ENCODE measurements at places on chromosomes 7 and 10.

DNA sequence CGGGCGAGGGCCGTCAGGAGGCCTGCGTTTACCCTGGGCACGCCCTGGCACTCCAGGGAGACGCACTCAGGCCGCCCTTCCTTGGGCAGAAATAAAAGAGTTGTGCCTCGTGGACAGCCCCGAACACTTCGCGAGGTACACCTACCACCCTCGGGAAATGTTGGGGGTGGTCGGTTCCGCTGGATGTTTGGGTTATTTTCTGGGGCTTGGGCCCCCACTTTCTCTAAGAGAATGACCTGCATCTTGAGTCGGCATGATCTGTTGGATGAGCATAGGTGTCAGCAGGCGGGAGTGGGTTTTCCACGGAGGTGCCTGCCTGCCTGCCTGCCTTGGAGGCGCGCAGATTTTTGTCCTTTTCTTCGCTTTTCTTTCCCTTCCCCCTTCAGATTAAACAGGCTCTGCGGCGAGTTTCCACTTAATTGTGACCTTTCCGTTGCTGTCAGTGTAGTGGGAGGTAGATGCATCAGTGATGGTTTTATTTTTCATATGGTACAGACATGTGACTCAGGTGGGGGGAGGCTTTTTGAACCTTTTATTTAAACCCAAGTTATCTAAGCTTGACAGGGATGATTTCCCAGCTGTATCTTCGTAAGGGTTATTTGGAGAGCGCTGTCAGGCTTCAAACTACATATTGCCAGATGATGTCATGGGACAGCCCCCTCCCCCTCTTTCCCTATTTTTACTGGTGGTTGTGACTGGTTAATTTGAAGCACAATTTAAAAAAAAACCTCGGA is 661 bp downstream of the HECTD2 start:
- DNase-seq = no peak

GRCh38 chr10:5684971-5685763 is 529 bp downstream of the TASOR2 start:
- peak; percentile 22 for DNase-seq

DNA sequence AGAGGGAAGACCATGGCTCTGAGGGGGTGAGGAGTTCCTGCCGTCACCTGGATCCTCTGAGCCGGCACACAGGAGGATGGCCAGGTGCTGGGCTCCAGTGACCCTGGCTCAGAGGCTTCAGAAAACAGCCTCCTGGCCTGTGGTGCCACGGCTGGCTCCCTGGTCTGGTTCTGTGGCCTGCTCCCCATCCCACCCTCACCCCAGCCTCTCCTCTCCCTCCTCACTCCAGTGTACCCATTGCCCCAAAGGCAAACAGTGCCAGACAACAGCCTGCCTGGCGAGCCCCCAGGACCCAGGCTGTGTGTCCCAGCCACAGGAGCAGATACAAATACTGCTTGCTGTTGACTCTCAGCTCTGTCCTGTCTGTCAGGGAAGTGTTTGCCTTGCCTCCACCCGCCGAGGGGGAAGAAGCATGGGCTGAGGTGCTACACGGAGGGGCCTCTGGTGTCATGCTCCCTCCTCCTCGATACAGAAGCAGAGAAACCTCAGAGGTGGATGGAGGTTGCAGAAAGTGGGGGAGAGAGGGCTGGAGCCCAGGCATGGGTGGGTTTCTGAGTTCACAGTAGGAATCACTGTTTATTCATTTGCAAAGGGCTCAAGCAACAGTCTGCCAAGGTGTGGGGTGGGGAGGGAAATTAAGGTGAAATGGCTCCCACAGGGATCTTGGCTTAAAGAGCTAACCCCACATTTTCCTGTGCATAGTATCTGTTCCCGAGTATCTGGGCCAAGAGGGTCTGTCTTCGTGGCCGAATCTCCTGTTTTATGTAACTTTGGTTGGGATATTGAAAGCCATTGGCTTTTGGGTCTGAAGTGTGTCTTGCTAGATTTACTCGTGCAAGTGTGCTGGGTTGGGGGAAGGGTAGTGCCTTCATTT is 5.5 kb downstream of the ADRA2A start:
- DNase-seq = no peak

DNA sequence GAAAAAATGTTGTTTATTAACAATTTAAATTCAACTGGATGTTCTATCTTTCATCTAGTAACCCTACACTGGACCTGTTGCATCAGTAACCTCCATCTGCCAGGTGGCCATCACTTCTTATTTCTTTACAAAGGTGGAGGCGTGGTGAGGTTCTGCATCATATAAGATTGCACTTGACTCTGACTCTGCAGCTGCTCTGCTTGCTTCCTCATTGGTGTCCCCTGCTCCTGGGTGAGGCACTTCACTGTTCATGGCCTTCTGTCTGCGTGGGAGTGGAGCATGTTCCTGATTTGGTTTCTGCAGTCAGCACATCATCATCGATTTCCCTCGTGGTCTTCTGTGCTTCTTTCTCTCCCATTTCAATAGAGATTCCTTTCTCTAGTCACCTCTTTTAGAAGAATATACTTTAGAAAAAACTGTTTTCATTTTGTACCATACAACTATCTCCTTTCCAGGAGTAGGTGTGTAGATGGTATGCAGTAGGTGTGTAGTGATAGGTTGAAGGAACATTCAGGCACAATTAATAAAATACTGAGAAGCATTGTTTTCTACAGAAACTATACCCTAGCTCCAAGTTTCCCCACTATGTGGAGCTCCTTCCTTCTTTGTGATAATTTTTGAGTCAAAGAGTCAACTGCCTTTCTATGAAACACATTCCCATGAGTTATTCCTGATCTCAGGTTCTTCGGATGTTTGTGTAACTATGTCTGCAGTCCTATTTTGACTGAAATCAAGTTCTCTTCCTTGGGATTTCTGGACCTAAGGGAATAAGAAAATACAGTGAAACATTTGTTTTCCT is 231.7 kb upstream of the CNTNAP2 start:
- no peak for DNase-seq

- no peak for DNase-seq
These were observed 57.3 kb downstream of the FAM53B start for GRCh38 chr10:124686707-124687376.

DNA sequence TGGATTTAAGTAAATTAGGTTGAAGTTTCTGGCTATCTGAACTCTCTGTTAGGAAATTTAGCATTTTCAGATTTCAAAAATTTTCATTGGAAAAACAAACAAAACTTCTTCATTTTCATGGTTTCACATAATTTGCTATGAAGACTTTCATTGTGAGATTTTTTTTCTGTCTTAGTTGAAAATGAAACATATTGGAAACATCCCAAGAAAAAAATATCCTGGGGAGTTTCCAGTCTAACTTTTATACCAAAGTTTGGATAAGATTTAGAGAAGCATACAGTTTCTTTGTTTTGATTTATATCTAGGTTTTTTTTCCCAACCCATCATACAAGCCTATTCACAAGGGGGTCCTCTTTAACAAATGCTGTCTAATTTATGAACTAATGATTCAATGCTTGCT is 300.5 kb upstream of the SEMA3A start:
- no peak for DNase-seq

GRCh38 chr10:32938554-32939061 is 19.4 kb downstream of the ITGB1 start:
- DNase-seq = no peak

DNA sequence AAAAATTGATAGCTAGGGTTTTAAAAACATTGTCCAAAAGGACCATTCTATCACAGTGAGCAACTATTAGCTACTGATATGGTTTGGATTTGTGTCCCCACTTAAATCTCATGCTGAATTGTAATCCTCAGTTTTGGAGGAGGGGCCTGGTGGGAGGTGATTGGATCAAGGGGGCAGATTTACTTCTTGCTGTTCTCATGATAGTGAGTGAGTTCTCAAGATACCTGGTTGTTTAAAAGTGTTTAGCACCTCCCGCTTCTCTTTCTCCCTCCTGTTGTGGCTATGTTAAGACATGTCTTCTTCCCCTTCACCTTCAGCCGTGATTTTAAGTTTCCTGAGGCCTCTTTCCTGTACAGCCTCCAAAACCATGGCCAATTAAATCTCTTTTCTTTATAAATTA is 500.4 kb upstream of the POT1 start:
- DNase-seq = no peak

DNA sequence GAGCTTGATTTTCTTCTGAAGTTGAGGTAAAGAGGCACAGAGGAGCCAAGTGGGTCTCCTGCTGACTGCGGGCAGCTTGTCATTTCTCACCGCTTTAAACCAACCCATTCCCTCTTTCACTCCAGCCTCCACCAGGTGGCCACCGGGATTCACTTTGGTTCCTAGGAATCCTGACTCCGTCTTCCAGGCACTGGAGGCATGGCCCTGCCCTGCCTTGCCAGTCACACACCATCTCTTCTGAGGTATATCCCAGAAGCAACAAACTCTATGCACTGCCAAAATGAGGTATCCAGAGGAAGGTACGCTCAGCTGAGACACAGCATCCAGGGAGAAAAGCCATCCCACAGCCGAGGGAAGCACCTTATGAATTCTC is 280.8 kb downstream of the TNS3 start:
- DNase-seq = no peak

GRCh38 chr7:138515001-138515528 is 55.0 kb downstream of the TRIM24 start:
- DNase-seq = no peak

DNA sequence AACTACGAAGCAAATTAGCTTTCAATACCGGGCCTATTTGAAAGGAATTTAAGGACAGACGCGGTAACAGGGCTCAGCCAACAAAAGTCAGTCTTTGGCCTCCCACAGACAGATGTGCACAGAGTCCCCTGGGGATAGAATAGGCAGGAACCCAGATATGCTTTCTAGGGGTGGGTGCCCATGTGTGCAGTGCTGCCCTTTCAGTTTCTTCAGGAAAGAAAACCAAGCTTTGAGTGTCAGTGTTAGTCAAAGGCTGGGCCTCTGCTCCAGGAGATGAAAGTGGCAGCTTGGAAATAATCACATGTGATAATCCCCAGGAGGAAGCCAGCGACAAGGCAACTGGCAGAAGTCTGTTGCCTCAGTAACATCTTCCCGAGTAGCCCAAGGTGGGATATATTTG is 43.8 kb upstream of the CSTF2T start:
- DNase-seq = no peak

GRCh38 chr7:121500360-121501058 is 104.4 kb upstream of the FAM3C start:
- DNase-seq = no peak

DNA sequence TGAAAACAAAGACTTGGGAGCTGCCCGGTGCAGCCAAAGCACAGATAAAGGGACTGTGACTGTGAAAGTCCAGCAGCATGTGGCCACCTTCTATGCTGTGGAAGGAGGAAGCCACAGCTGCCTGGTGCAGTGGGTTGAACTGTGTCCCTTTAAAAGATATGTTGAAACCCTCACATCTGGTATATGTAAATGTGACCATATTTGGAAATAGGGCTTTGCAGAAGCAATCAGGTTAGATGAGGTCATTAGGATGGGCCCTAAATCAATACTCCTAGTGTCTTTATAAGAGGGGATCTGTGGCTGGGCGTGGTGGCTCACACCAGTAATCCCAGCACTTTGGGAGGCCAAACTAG is 136.9 kb downstream of the GLI3 start:
- no peak for DNase-seq

DNA sequence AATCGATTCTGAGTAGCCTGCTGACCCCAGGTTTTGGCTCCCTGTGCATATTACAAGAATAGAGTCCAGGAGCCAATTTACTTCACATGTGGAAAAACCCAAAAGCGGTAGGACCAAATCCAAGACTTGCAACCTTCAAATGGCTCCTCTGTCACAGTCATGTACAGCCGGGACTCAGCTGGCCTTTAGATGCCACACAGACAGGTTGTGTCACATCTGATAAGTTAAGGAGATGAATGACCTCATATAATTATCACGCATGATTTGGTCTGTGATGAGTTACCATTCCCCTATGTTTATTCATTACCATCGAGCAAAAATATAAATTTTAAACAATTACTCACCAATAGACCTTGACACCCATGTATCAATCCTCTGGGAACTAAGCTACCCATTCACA is 14.2 kb downstream of the CACNA2D1 start:
- DNase-seq = no peak

Measured in BJ (cell line).